ENCODE measurements at places on chromosomes 6 and 20.

GRCh38 chr6:74091136-74091793 is 395.3 kb downstream of the CD109 start:
- DNase-seq: peak; percentile 20

DNA sequence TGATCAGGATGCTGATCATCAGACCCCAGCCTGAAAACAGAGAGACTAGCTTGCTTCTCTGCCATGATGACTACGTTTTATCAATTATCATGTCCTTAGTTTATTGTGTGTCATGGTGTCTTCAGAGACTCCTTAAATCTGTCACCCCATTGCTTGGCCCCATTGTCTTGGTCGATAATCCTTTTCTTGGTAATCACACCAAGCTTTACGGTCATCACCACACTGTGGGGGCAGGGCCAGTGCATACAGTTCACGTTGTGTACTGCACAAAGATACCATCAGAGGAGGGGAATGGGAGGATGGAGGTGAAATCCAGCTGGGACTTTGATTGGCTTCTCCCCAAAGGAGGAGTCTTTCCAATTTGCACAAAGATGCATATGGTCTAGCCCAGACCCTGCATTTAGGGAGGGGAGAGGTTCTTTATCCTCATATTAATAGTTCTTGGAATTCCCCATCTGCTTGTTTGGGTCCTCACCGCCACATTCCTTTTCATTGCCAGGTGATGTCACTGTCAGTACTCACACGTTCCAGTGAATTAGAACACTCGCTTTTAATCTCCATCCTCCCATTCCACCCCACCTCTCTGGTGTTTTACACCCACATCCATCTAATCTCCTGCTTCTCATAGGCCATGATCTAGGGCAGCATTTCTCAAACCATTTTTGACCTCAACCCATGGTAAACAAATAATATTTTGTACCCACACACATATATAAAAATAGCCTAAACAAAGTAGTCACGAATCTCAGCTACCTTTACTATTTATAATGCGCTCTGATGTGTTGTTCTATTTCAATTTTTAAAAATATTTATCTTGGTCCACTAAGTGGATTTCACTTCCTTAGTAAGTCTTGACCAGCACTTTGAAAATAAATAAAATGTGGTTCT is 5.7 kb downstream of the ETV7 start:
- no peak for DNase-seq

DNA sequence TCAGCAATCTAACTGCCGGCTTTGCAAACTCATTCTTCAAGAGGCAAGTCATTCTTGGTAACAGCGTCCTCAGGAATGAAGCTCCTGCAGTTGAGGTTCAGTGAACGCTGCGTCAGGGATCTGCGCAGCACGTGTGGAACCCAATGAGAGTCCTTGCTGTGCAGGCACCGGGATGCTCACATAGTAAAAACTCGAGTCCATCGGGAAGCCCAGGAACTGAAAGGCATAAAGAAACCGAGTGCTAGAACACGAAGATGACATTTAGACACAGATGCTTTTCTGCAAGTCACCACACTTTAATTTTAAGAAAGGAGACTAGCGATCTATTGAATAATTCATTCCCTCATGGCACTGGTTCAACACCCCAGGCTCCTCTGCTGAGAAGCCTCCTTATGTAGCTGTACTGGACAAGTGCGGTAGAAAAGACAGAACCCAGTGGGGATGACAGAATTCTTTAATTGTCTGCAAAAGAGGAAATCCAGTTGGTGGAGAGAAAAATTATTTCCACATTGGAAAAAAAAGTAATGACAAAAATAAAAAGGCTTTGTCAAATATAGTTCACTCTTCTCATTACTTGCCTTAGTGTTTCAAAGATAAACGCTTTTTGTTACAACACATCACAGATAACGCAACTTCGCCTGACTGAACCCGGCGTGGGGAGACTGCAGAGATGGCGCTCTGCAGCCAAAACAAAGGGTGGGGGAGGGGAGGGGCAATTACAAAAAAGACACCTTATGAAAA is 1.9 kb upstream of the AFDN start:
- peak; percentile 59 for DNase-seq

GRCh38 chr20:52060794-52061714 is 130.5 kb downstream of the ZFP64 start:
- DNase-seq: peak; percentile 60

GRCh38 chr6:7543789-7544424 is 2.4 kb downstream of the DSP start:
- no peak for DNase-seq
